ENCODE measurements at places on chromosomes 2 and 18.

DNA sequence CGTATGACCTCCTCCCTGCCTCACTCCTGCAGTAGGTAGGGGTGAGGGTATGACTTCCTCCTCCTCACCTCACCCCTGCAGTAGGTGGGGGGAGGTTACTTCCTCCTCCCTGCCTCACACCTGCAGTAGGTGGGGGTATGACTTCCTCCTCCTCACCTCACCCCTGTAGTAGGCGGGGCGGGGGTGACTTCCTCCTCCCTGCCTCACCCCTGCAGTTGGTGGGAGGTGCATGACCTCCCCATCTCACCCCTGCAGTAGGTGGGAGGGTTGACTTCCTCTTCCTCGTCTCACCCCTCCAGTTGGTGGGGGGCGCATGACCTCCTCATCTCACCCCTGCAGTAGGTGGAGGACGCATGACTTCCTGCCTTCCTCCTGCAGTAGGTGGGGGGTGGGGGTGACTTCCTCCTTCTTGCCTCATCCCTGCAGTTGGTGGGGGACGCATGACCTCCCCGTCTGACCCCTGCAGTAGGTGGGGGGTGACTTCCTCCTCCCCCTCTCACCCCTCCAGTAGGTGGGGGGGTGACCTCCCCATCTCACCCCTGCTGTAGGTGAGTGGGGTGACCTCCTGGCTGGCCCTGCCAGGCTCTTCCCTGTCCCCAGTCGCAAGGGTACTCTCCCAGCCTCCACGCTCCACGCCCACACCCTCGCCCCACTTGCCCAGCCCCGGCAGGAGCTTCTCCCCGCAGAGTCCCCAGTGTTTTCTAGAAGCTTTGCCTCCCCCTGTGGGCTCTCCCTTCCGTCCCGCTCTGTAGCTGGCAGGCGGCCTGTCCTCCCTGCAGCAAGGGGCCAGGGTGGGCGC, 39.3 kb downstream of the TSHZ1 start:
- peak overlapping the region; percentile 72 for H3K27ac ChIP-seq
- H3K36me3 ChIP-seq = peaks cover 4% of the 10 kb centered on the region
- no peaks in the 10 kb centered on the region for H3K27me3 ChIP-seq
- no peak overlapping the region for H3K4me3 ChIP-seq
- DNase-seq = peak; percentile 38

DNA sequence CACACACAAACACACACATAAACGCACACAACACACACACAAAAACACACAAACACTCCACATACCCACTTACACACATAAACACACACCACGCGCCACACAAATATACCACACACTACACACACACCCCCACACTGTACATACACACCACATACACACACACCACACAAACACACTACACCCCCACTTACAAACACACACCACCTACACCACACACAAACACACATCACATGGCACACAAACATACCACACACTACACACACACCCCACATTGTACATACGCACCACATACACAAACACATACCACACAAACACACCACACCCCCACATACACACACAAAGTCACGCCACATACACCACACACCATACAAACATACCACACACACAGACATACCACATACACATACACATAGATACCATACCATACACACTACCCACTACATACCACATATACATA, 59.9 kb downstream of the TWIST2 start:
- DNase-seq = no peak
- H3K36me3 ChIP-seq = no peaks in the 10 kb centered on the region
- H3K4me3 ChIP-seq = no peak overlapping the region
- H3K4me1 ChIP-seq = no peaks in the 10 kb centered on the region
- H3K27ac ChIP-seq = no peak overlapping the region
- no peaks in the 10 kb centered on the region for H3K27me3 ChIP-seq

DNA sequence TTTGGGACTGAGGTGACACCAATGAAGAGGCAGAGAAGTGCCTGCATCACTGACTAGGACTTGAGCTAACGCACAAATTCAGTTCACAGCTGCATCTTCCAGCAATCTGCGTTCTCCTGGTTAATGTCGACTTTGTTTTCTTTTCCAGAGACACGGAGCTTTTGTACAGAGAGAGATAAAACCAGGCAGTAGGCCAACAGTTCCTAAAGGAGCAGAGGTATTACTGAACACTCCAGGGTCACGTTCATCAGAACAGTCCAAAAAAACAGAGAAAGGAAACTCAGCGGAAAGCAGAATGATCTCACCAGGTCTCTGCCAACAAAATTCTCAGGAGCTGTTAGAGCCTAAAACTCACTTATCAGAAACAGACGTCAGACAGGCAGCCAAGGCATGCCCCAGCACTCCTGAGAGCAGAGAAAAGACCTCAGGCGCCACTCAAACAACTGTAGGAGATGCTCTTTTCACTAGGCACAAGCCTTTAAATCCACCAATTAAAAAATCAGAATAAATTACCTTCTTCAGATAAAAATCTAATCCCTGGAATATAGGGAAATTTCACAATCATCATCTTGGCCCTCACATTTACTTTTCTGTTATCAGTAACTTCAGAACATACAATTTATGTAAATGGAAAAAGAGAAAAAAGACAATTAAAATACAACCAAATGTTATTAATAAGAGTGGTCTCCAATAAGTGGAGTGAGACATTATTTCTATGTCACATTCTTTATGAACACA, 95.9 kb upstream of the SPTBN1 start:
- H3K27ac ChIP-seq = no peak overlapping the region
- no peaks in the 10 kb centered on the region for H3K36me3 ChIP-seq
- H3K4me1 ChIP-seq = no peaks in the 10 kb centered on the region
- no peak for DNase-seq
- H3K4me3 ChIP-seq = no peak overlapping the region

- H3K4me3 ChIP-seq = no peak overlapping the region
- no peaks in the 10 kb centered on the region for H3K27me3 ChIP-seq
- H3K36me3 ChIP-seq = no peaks in the 10 kb centered on the region
- no peaks in the 10 kb centered on the region for H3K4me1 ChIP-seq
- no peak overlapping the region for H3K27ac ChIP-seq
These were observed 249.8 kb upstream of the FSHR start for GRCh38 chr2:49404108-49404507.

DNA sequence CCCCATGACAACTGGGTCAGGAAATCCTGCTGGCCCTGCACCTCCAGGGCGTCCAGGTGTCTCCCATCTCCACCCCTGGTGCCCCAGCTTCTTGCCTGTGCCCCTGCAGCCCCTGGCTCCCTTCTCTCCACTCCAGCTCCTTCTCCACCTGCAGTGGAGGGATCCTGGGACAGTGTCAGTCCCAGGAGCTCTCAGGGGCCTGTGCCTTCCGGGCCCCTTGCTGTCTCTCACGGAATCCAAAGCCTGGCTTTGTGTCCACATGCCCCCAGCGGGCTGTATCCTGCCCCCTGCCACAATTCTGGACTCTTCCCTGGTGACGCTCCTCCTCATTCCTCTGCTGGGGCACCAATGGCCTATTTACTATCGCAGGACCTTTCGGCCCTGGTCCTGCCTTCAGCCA, 58.2 kb downstream of the MYT1L start:
- no peak overlapping the region for H3K4me3 ChIP-seq
- H3K4me1 ChIP-seq = no peaks in the 10 kb centered on the region
- no peaks in the 10 kb centered on the region for H3K36me3 ChIP-seq
- no peak overlapping the region for H3K27ac ChIP-seq
- H3K27me3 ChIP-seq = no peaks in the 10 kb centered on the region

- H3K4me1 ChIP-seq = no peaks in the 10 kb centered on the region
- no peaks in the 10 kb centered on the region for H3K36me3 ChIP-seq
- H3K27ac ChIP-seq = no peak overlapping the region
- DNase-seq = no peak
- no peaks in the 10 kb centered on the region for H3K27me3 ChIP-seq
These were observed 197.8 kb downstream of the PAX3 start for GRCh38 chr2:222100704-222101699.

GRCh38 chr2:200408428-200409316, 101.2 kb downstream of the KCTD18 start:
- H3K4me3 ChIP-seq = peak overlapping the region; percentile 22
- no peak for DNase-seq
- H3K27ac ChIP-seq = peak overlapping the region; percentile 61
- H3K36me3 ChIP-seq = peaks cover 46% of the 10 kb centered on the region

DNA sequence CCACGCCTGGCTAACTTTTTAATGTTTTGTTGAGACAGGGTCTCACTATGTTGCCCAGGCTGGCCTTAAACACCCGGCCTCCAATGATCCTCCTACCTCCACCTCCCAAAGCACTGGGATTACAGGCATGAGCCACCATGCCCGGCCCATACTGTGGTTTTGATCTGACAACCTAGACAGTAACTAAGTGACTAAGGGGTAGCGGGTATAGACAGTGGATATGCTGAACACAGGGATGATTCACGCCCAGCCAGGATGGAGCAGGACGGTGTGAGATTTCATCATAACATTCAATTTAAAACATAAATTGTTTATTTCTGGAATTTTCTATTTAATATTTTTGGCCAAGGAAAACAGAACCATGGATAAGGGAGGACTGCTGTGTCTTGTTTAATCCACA, 36.0 kb upstream of the YPEL5 start:
- H3K27me3 ChIP-seq = no peaks in the 10 kb centered on the region
- no peak for DNase-seq
- H3K4me3 ChIP-seq = no peak overlapping the region
- H3K36me3 ChIP-seq = no peaks in the 10 kb centered on the region
- H3K4me1 ChIP-seq = peaks cover 3% of the 10 kb centered on the region

- no peak for DNase-seq
- no peaks in the 10 kb centered on the region for H3K27me3 ChIP-seq
- H3K4me3 ChIP-seq = no peak overlapping the region
- H3K27ac ChIP-seq = no peak overlapping the region
These were observed 72.9 kb downstream of the TMEM182 start for GRCh38 chr2:102834523-102835273.

- peak; percentile 55 for DNase-seq
- peak overlapping the region; percentile 72 for H3K4me3 ChIP-seq
- H3K4me1 ChIP-seq = peaks cover 10% of the 10 kb centered on the region
- H3K27me3 ChIP-seq = peaks cover 78% of the 10 kb centered on the region
- no peaks in the 10 kb centered on the region for H3K36me3 ChIP-seq
- H3K27ac ChIP-seq = no peak overlapping the region
These were observed 509 bp upstream of the CYS1 start for GRCh38 chr2:10080536-10081304.

- no peak overlapping the region for H3K27ac ChIP-seq
- no peak overlapping the region for H3K4me3 ChIP-seq
- H3K4me1 ChIP-seq = peaks cover 4% of the 10 kb centered on the region
- H3K27me3 ChIP-seq = peaks cover 5% of the 10 kb centered on the region
These were observed 54.9 kb upstream of the CDCA7 start for GRCh38 chr2:173299764-173300163.

DNA sequence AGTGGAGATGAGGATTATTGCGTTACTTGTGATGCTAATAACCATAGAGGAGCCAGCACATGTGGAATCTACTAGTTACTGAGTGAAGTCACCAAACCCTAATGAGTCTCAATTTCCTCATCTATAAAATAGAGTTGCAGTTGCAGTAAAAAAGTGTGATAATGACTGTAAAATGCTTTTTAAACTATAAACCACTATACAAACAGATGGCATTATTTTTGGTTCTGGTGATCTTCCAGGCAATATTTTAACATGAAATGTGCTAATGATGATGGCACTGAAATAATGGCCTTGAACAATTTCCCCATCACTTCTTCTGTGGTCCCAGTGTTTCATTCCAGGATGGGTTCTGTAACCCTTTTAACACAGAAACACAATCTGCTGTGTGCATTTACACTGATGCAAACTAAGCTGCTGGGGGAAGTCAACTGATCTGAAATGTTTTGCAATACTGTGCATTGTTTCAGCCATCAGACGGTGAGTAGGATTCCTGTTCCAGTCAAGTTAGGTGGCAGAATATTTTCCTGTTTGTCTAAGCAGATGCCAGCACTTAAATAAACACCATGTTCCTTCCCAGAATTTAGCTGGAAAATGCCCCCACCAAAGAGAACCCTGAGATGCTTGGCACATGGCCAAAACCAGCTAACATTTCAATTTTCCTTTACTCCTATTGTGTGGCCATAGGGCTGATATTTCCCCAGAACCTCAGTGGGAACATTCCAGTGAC, 52.6 kb downstream of the TACR1 start:
- H3K27ac ChIP-seq = no peak overlapping the region
- H3K4me3 ChIP-seq = no peak overlapping the region
- H3K4me1 ChIP-seq = no peaks in the 10 kb centered on the region
- DNase-seq = no peak

DNA sequence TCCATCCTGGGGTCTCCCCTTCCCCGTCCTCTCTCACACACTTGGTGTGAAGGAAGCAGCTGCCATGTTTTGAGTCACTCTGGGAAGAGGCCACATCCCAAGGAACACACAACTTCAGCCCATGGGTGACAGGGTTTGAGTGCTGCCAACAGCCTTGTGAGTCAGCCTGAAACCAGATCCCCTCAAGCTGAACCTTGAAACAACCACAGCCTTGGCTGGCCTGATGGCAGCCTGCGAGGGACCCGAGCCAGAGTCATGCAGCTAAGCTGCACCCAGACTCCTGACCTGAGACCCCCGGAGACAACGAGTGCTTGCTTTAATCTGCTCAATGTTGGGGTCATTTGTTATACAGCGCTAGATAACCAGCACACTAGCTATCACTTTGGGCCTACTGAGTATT, 19.3 kb upstream of the MC2R start:
- no peaks in the 10 kb centered on the region for H3K36me3 ChIP-seq
- H3K27me3 ChIP-seq = no peaks in the 10 kb centered on the region
- DNase-seq = no peak

All from activated naive CD8-positive, alpha-beta T cell treated with anti-CD3 and anti-CD28 coated beads, Interleukin-2, amount 10 ng/mL, durations not matched to agents 7 days and 5 days (primary cell).